ENCODE measurements at places on chromosomes 7 and 10.

DNA sequence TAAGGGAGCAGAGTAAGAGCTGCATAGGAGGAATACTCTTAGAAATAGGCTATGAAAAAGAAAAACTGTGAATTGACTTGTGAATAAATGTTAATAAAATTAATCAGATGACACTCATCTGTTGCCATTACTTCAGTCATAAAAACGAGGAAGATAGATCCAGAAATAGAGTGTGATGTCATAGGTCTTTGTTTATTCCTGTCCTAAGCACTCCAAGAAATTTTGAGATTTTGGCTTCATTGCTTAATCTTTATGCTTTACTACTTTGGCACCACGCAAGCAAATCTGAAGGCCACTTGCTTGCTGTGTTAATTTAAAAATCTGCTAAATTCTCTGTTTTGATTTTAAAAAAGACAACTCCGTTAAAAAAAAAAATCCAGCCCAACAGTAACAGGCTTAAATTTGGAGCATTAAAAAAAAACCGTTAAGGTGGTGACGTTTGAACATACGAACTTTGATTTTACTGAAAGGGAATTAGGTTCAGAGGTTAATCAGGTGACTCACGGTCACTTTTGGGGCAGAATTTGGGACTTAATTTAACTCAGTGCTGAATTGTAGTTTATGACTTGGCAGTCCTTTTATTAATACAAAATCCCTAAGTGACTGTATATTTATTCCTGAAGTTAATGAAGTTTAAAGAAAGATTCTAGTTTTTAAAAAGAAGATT, 3.4 kb downstream of the IFRD1 start:
- DNase-seq: no peak

GRCh38 chr10:21057989-21058388, 160.9 kb upstream of the NEBL start:
- no peak for DNase-seq

DNA sequence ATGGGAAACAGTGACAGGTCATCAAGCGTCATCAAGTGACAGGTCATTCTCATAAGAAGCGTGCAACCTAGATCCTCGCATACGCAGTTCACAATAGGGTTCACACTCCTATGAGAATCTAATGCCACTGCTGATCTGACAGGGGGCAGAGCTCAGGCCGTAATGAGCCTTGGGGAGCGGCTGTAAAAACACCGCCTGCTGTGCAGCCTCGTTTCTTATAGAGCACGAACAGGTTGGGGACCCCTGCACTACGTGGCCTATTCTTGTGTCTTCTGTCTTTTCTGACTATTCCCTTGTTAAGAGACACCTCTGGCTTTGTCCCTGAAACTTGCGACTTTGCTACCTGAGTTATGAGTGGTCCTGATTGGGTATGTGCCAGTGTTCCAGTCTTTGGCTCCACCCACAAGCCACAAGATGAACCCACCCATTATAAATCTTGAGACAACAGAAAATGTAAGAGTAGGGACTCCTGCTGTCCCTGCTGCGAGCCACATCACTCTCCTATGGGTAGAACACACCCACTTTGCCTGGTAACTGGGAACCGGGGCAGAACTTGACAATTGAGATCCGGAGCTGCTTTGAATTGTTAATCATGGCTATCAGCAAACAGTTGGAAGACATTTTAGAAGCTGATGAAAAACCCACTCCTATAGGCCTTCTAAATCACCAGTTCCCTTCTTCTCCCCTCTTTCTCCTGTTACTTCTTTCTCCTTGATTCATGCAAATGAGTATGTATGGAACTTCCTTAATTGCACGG, 55.8 kb upstream of the EXOC4 start:
- peak; percentile 31 for DNase-seq

GRCh38 chr7:113217314-113217713, 99.0 kb upstream of the SMIM30 start:
- DNase-seq: no peak

GRCh38 chr10:126334272-126334671, 54.0 kb downstream of the ADAM12 start:
- DNase-seq: no peak

- no peak for DNase-seq
Measured at GRCh38 chr10:31864834-31865518, 63.7 kb downstream of the ARHGAP12 start.
